ENCODE measurements at places on chromosomes 6 and 20.

DNA sequence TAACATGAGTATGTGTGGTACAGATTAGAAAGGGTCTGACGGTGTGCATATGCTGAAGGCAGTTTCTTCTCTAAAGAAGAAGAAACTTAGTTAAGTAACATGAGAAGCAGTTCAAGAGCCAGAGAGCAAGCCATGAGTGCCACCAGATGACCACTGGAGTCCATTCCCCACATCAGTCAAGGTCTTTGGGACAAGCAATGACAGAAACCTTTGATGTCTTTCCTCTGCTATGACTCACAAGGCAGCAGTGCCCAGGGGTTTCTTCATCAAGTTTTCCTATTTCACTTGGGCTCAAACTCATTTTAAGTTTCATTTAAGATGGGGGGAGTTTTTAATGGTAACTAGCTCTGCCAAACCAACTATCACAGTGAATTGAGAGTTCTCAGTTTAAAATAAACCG lies 303.8 kb upstream of the TBX18 start:
- DNase-seq = no peak

DNA sequence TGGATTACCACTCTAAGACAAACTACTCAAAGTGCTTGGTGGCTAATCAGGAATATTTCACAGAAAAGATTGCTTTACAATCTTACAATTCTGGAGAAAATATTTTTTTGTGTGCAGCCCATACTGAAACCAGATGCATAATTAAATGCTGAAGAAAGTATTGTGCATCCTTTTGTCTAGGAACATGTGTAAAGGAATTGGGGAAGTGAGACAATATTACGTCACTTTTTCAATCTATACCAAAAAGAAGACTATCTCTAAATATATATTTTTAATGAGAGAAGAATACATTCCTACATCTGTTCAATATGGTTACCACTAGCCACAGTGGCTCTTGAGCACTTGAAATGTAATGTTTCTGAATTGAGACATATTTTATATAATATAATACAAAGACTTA lies 992.5 kb upstream of the ADGRB3 start:
- no peak for DNase-seq

- DNase-seq = no peak
Observed at GRCh38 chr6:119215885-119216590, 133.5 kb downstream of the MAN1A1 start.

DNA sequence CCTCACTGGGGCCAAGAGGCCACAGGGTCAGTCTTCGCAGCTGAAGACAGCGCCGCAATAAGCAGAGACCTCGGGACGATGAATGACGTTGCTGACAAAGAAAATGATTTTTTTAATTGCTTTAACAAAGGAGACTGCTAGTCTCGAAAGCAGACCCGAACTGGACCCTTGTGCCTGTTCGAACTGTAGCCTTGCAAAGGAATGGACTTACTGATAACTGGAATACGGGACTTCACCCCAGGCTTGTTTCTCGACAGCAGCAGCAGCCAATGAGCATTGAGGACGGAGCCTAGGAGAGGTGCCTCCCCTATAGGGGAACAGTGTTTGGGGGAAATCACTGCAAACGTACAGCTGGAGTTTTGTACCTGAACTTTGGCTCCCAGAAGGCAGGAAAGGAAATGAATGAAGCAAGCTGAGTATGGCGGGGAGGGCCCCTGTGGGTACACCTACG lies 1.3 kb upstream of the TAF4 start:
- DNase-seq = no peak

DNA sequence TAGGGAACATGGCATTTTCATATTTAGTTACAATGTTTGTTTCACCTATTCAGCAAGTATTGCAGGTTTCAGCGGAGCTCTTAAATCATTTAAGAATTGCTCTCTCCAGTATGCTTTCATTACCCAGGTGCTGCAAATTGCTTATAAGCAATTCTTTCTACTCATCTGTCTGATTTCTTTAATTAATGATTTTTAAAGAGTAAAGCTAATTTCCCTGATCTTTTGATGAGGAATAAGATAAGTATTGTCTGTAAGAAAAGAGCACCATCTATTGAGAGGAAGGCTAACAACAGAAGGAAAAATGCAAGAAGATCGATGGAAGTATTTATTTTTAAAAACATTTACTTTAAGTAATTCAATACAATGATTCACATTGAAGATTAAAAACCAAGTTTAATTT lies 2.0 kb downstream of the OPRM1 start:
- DNase-seq = no peak

DNA sequence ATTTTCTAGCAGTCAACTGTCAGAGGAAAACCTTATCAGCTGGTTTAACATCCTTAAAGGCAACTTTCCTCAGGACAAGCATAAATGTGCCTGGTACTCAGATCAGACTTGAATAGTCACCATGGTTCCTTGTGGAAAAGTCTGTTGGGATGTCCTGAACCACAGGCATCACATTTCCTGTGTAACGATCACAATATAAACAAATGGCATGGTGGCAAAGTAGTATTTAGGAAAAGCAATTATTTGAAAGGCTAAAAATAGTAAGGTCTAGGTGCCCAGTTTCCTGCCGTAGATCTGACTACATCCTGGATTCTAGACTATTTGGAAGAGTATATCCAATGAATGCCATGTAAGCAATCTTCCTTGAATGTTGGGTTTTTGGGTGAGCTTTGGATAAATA lies 271.9 kb upstream of the AGPAT4 start:
- DNase-seq = no peak

- DNase-seq = no peak
Observed at GRCh38 chr20:57313230-57313629, 16.4 kb upstream of the SPO11 start.

GRCh38 chr20:63659370-63659769 lies 1.3 kb downstream of the RTEL1 start:
- DNase-seq = no peak

Data from upper lobe of right lung (tissue), 1 donor.